ENCODE measurements at places on chromosomes 2 and 18. TPM values are rescaled to one million over a fixed set of nuclear protein-coding genes. Genes with fewer than 3 reads are reported as not detected.

CTLA4 gene
- 18.4 TPM for total RNA-seq

CLIP4 gene
- total RNA-seq: 69.2 TPM

ERBB4 gene
- not detected for total RNA-seq

VAMP8 gene
- 107 TPM for total RNA-seq

ABCB11 gene
- not detected for total RNA-seq

OTX1 gene
- total RNA-seq: not detected

SERPINB13 gene
- total RNA-seq: not detected

SMARCAL1 gene
- total RNA-seq: 26.3 TPM

CDCA7 gene
- total RNA-seq: 2.9 TPM

DSC2 gene
- total RNA-seq: not detected

SLC40A1 gene
- 30.0 TPM for total RNA-seq

CACNB4 gene
- 0.47 TPM for total RNA-seq

RAPGEF4 gene
- total RNA-seq: not detected

RGPD4 gene
- 0.09 TPM for total RNA-seq

CYS1 gene
- total RNA-seq: not detected

MPP4 gene
- not detected for total RNA-seq

DSG3 gene
- not detected for total RNA-seq

CCDC102B gene
- total RNA-seq: 4.4 TPM

ASXL3 gene
- total RNA-seq: not detected

CPS1 gene
- not detected for total RNA-seq

PDE11A gene
- total RNA-seq: not detected

PGAP1 gene
- 9.1 TPM for total RNA-seq

EGR4 gene
- not detected for total RNA-seq

NRP2 gene
- total RNA-seq: 2.1 TPM

CGREF1 gene
- total RNA-seq: 0.47 TPM

CNRIP1 gene
- 0.29 TPM for total RNA-seq

MGAT5 gene
- 78.1 TPM for total RNA-seq

METTL8 gene
- 19.2 TPM for total RNA-seq

UPP2 gene
- not detected for total RNA-seq

KCNIP3 gene
- not detected for total RNA-seq

CD8B2 gene
- not detected for total RNA-seq

WDR75 gene
- 60.8 TPM for total RNA-seq

ITPRIPL1 gene
- 11.5 TPM for total RNA-seq

CERKL gene
- total RNA-seq: 0.09 TPM

ANO7 gene
- total RNA-seq: 0.53 TPM

DNAH6 gene
- 2.9 TPM for total RNA-seq

DOK6 gene
- total RNA-seq: not detected

SPHKAP gene
- total RNA-seq: not detected

GPR75 gene
- total RNA-seq: 4.3 TPM

SLC8A1 gene
- total RNA-seq: 0.79 TPM

SERPINB10 gene
- total RNA-seq: not detected

LIMS3 gene
- 3.7 TPM for total RNA-seq

RAX gene
- not detected for total RNA-seq

GEN1 gene
- total RNA-seq: 6.2 TPM

COL6A3 gene
- total RNA-seq: 1.5 TPM

GREB1L gene
- total RNA-seq: not detected

TXNDC9 gene
- total RNA-seq: 31.1 TPM

SH3BP4 gene
- total RNA-seq: 0.20 TPM

GPR45 gene
- total RNA-seq: not detected

TYW5 gene
- 11.0 TPM for total RNA-seq

ARMC9 gene
- total RNA-seq: 1.1 TPM

SLC9A2 gene
- not detected for total RNA-seq

CYP26B1 gene
- not detected for total RNA-seq

OTOS gene
- total RNA-seq: not detected
